Fibroblast of the aortic adventitia (primary cell): ENCODE measurements at places on chromosomes 5 and 9. TPM values are rescaled to one million over a fixed set of nuclear protein-coding genes. Genes with fewer than 3 reads are reported as not detected.

Gene NME5
- total RNA-seq: 6.0 and 11.6 TPM in 2 replicates

GRCh38 chr5:157593052-157593757, 17.6 kb upstream of the ADAM19 start:
- no peak for DNase-seq

GRCh38 chr9:133522073-133522910, 2.5 kb downstream of the MYMK start:
- DNase-seq: no peak

DNA sequence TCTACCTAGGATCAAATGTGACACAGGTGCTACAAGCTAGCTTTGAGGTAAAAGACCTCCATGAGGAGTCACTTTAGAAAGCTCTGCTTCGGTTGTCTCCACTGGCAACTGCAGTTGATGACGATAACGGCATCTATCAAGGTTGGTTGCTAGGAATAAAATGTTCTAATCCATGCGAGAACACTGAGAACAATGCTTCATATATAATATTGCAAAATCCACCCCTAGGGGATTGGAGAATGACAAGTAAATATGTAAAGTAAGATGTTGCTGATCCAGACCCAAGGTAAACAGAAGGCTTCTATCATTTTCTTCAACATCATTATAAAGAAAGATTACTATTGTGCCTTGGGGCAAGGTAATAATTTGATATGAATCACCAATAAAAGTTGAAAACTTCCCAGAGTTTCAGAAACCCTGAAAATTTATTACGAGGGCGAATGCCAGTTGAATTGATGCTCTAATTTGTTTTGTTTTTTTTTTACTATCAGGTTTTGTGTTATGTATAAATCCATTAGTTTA, 1003.4 kb downstream of the CDH18 start:
- no peak for DNase-seq

GRCh38 chr9:100222674-100223073, 123.6 kb downstream of the INVS start:
- DNase-seq: peak; percentile 66

Gene RNF224
- total RNA-seq: 0.09 TPM in 1 of 2 replicates, not detected in the other

- peak; percentile 47 for DNase-seq
Observed at GRCh38 chr9:132409828-132410528, at the start of gene CFAP77. CFAP77 (plus strand) TSS chr9:132410211; CDS start chr9:132410272, 61 bp downstream.

Gene PTGER4
- total RNA-seq: 0.57 and 12.0 TPM in 2 replicates

- DNase-seq: no peak
Observed at GRCh38 chr5:153903321-153903720, 135.4 kb downstream of the FAM114A2 start.

- peak; percentile 21 for DNase-seq
Observed at GRCh38 chr5:68953231-68953874, 140.5 kb upstream of the SLC30A5 start.

GRCh38 chr5:160021831-160022446, 13.0 kb downstream of the TTC1 start:
- peak; percentile 85 for DNase-seq

GRCh38 chr9:120473608-120474007, 106.4 kb downstream of the CDK5RAP2 start:
- DNase-seq: no peak
